Renal cortical epithelial cell (primary cell): ENCODE measurements at places on chromosomes 4 and X. TPM values are rescaled to one million over a fixed set of nuclear protein-coding genes. Genes with fewer than 3 reads are reported as not detected.

The CCKAR gene
- 0.05 TPM in 1 of 2 replicates, not detected in the other for total RNA-seq

The HSD17B10 gene
- 72.0 and 82.8 TPM in 2 replicates for total RNA-seq

The PAGE5 gene
- not detected in 2 replicates for total RNA-seq

DNA sequence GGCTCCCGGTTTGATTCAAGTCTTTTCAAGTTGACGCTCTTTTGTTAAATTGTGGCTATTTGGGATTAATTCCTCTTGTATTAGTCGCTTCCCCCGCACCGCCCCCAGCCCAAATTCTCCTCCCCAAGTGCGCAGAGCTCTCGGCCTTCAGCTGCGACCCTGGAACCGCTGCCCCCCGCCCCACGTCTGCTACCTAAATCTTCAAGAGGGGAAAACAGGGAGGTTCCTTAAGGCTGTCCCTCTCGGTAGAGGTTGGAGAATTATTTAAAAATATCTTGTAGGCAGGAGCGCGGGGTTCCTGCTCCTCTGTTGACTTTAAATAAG lies 860 bp upstream of the RPS6KA3 start:
- DNase-seq = no peak

DNA sequence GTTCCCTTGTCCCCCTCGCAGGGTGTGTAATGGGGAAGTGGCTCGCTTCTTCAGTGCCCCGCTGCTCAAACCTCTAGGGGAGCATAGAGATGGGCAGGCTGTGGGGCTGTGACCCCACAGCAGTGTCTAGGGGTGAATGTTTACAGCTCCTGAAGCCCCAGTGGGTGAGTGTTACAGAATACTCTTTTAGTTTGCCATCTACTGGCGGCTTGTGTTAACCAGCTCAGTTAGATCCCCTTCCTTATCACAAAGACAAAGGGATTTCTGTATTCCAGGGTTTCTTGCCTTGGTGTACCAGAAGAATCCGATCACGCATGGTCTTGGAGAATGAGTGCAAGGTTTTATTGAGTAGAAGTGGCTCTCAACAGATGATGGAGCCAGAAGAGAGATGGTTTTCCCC lies 108.1 kb upstream of the IQCM start:
- DNase-seq = no peak

GRCh38 chr4:159052315-159052714 lies 50.6 kb upstream of the RAPGEF2 start:
- no peak for DNase-seq

GRCh38 chrX:22628275-22628674 lies 355.6 kb downstream of the CBLL2 start:
- DNase-seq = no peak

GRCh38 chr4:184930026-184930425 lies 88.3 kb upstream of the HELT start:
- no peak for DNase-seq

DNA sequence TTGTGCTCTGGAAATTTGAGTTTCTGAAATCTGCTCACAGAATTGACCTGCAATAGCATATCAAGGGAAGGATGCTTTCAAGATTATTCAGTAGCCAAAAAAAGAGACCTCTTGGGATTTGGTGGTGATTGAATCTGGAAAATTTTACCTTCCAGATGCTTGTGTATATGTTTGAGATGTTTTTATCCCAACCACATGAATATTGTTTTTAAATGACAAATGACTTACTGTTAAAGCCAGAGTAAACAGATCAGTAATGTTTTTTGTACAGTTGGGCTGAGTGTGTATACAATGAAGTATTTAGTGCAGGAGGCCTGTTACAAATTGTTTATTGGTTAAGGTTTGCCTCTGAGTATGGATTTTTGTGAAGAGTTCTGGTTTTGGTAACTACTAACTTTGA lies 126.5 kb downstream of the CBR4 start:
- DNase-seq = no peak

GRCh38 chr4:9762823-9763475 lies 18.5 kb upstream of the DRD5 start:
- DNase-seq = peak; percentile 68
